ENCODE measurements at places on chromosomes 3 and 15.

DNA sequence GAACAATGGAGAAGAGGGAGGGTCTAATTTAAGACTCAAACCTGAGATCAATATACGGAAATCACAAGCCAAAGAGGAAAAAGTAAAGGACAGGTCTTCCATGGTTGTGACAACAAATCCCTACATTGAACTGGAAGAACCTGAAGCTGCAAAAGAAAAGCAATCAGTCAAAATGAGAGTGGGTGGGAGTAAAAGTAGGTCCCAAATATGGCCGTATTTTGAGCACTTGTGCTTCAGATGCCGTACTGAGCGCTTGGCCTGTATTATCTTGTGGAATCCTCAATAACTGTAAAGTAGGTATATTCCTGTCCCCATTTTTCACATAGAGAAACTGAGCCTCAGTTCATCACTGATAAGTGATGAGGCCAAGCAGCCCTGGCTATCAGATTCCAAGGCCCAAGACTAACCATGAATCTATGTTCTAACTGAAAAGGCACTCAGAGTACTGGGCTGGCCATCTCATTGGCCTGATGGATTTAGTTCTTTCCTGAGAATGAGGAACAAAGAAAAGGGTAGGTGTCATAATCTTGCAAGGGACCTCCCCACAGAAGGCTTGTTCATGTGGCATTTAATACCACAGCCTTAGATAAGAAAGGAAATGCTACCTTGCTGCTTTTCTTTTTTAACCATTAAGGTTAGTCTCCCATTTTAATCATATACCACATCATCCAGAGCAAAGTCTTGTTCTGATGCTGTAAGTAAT lies 52.5 kb downstream of the LRRN1 start:
- DNase-seq, result no peak

- DNase-seq, result no peak
These were observed 70.5 kb downstream of the SETMAR start for GRCh38 chr3:4373669-4374068.

DNA sequence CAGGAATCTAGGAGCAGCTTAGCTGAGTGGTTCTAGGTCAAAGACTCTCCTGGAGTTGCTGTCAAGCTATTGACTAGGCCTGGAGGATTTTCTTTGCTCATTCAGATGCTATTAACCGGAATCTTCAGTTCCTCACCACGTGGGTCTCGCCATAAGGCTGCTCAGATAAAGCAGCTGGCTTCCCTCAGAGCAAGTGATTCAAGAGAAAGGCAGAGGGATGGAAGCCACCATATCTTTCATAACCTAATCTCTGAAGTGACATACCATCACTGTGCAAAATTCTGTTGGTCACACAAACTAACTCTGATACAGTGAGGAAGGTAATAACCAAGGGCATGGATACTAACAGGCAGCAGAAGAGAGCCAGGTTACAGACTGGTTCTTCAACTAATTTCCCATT lies 72.7 kb upstream of the FLNB start:
- no peak for DNase-seq

- peak; percentile 68 for DNase-seq
These were observed 230.7 kb downstream of the BBX start for GRCh38 chr3:107753494-107753893.

DNA sequence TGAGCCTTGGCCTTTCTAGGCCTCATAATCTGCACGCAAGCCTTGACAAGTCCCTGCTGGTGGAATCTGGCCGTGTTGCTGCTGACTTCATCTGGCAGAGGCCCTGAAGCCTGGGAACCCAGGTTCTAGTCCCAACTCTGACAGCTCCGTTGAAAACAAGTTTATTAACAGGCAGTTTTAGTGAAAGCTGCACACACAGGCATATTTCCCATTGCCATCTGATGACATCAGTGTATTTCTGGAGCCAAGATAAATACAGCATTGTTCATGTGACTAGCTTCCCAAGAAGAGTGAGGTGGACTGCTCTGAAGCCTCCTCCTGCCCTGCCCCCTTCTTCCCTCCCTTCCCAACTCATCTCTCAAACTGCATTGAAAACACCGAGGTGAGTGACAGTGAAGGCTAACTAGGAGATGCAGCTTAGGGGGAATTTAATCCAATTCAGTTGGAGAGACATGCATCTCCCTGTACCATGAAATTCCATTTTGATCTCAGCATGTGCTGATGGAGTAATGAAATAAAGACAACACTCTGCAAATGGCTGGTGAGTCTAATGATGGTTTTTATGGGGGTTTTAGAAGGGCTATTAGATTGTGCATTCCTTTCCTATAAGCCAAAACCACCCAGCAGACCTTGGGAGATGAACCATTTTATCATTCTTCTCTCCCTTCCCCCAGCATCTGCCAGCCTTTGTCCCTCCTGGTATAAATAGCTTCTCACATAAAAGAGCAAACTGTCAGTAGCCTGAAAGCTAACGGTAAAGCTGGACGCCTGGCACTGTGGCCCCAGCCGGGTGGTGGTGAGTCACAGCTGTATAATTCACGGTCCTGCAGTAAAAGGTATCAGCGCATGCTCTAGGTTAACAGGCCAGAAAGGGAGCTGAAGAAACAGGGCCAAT lies 38.0 kb downstream of the PRICKLE2 start:
- peak; percentile 77 for DNase-seq

- DNase-seq, result no peak
These were observed 45.2 kb downstream of the CGGBP1 start for GRCh38 chr3:88013592-88013991.

Measured in NCI-H1694 treated with DMSO at 0.1 percent for 48 hours (cell line).